ENCODE measurements at places on chromosomes 12 and 14.
A peak's percentile ranks its signal among the peaks of the same experiment; 100 is the strongest.

DNA sequence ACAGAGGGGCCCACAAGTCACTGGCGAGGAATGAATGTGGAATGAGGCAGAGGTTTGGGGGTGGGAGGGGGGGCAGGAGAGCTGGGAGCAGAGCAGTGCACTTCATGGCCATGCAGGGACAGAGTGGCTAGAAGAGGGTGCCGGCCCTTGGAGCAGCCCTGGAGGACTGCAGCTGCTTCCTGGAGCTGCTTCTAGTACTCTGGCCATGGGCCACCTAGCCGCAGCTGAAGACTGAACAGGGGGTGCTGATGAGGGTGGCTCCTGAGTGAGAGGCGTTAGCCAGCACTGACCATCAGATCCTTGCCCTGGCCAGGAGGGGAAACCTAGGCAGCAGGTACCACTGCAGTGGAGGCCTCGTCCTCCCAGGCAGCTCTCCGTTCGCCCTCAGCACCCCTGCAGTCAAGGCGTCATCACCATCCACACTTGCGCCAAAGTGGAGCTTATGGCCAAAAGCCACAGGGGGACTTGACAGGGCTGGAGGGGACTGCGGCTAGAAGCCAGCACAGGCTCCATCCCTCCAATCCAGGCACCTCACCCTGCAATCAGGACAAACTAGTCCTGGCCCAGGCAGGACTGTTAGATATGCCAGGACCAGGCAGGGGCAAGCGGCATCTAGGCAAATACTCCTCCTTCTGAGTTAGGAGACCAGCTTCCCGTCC lies 16.4 kb downstream of the OTUB2 start:
- no peak for DNase-seq

- no peak for DNase-seq
These were observed 14.3 kb downstream of the SLC17A8 start for GRCh38 chr12:100371146-100371545.

DNA sequence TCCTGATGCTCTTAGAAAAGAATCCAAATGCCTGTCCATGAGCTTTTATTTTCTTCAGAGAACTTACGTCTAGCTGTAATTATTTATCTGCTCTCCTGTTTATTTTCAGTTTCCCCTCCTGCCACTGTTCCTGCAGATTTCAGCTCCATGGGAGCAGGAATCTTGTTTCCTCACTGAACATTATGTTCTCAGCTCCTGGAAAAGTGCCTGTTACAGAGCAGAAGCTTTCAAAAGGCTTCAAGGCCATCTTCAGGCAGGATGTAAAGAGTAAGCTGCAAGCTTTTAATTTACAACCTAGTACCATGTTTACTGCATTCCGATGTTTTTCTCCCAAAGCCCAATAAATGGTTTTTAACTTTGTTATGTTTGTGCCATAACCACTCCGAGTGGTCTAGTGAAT lies 98.4 kb upstream of the BTG1 start:
- no peak for DNase-seq

GRCh38 chr14:68439676-68440075 lies 353.2 kb downstream of the ZFP36L1 start:
- DNase-seq, result no peak

DNA sequence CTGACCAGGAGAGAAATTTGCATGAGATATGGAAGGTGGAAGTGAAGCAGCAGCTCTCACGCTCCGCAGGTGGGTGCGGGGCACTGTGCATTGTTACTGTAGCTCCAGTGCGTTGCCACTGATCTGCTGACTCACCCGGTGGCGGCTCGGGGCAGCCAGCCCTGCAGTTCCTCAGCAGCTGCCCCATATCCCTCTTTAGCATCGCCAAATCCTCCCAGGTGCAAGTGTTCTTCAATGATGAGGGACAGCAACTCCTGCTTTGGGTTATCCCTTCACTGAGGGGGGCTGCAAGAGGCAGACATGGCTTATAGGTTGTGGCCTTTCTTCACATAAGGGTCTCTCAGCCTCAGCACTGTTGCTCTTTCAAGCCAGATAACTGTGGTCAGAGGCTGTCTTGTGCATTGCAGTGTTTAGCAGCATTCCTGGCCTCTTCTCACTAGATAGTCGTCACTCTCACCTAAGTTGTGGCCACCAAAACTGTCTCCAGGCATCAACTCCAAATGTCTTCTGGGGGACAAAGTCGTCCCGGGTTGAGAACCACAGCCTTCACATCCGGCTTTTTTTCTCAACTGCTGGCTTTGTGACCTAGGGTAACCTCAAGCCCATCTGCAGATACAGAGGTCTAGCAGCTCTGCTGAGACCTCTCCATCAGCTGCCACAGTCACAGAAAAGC lies 180.8 kb downstream of the EFCAB11 start:
- peak; percentile 52 for DNase-seq

- DNase-seq, result no peak
These were observed 5.7 kb upstream of the CTDSP2 start for GRCh38 chr12:57852200-57852599.

GRCh38 chr14:69713209-69713781 lies 53.6 kb upstream of the SRSF5 start:
- no peak for DNase-seq

DNA sequence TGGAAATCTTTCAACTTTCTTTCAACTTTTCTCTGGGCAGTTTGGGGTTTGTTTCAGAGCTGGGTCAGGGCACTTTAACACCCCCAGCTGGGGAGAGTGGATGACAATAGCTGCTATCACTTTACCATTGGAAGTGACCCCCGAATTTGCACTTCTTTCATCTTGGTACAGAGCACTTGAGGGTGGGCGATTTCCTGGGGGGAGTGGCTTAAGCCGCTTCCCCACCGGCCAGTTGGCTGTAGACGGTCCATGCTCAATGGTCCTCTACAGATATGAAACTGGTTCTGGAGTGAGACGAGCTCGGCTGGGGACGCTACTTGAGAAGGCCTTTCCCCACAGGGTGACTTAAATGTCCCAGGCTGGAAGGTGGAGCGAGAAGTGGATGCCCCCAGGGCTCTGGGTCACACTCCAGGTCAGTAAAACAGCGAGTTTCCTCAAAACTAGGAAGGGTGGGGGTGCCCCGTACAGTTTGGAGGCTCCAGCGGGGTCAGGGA lies at the start of gene VRTN:
VRTN (plus strand) TSS at position 231 of the 494 bp plus-strand sequence. CDS start 8,313 bp downstream, outside the sequence.
- DNase-seq, result no peak

DNA sequence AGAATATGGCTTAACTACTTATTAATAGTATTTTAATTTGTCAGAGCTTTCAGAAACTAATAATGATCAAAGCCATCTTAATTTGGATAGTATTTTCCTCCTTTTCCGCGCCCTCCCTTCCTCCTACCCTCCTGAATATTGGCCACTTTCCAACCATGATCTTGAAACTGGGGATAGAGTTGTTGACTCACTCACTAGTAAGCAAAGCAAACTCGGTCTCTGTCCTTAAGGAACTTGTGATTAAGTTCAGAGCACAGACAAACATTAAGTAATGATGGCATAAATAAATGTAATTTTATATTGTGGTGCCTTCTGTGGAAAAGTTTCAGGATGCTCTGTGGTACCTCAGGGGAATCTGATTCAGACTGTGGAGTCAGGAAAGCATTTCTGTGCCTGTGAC lies 75.7 kb downstream of the LRRK2 start:
- DNase-seq, result no peak

Data from H54 (cell line).